ENCODE measurements at places on chromosomes 7 and 10.

- DNase-seq, result no peak
Observed at GRCh38 chr7:128757203-128757602, 18.0 kb downstream of the CALU start.

DNA sequence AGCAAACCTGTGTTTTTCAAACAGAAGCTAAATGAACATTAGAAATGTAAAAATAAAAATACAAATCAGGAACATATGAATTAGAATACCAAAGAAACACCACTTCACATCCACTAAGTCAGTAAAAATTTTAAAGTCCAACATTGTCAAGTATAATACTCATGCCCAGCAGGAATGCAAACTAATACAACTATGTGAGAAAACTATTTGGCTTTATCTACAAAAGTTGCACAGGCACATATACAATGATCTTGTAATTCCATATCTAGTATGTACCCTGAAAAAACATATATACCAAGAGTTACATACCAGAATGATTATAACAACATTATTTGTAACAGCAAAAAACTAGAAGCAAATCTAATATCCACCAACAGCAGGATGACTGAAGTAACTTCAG is 91.1 kb downstream of the RNF32 start:
- no peak for DNase-seq

DNA sequence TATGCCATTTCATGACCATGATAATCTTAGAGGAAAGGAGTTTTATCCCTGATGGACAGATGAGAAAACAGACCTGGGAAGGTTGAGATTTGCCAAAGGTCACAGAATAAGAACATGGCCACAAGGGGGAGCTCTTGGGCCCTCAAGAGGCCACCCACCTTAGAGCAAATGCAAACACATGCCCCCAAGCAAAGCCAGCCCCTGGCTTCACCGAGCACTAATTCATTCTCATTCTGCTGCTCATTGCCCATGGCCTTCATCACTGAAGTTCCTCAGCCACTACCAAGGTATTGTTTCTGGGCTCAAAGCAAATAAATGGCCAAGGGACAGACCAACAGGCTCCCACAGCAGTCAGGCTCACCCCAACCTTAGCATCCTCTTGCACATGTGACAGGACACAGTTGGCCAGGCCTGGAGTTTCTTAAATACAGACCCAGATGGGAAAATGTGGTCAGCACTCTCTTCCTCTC is 44.2 kb downstream of the PDLIM1 start:
- DNase-seq, result peak; percentile 51

GRCh38 chr10:73922007-73922863 is 11.3 kb downstream of the PLAU start:
- peak; percentile 64 for DNase-seq

DNA sequence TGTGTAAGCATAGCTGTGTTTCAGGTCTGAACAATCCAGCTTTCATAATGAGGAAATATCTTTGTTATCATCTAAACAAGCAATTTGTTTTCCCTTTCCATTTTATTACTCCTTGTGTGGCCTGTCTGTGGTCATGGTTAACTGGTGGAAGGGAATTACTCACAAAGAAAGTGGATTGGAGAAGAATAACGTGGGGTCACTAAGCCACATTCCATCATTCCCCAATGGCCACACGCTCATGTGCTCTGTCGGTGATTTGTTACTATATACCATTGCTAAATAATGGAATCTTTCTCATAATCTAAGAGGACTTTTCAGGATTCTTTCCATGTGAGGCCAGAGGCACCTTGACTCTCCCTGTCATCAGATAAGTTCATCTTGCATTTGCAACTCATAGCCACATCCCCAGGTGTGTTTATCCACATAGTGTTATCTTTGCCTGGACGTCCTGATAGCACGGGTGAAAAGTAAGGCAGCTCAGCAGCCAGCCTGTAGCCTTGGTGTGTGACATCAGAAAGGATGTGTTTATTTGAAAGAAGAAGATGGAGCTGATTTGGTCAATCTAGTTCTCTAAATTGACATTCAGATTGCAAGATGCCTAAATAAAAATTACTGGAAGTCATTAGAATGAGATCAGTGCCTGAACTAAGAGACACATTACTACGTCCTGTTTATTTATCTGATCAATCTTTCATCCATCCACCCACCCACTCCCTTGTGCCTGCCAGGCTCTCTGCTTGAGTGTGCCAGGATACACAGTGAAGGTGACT is 128.9 kb downstream of the CELF2 start:
- DNase-seq, result no peak

DNA sequence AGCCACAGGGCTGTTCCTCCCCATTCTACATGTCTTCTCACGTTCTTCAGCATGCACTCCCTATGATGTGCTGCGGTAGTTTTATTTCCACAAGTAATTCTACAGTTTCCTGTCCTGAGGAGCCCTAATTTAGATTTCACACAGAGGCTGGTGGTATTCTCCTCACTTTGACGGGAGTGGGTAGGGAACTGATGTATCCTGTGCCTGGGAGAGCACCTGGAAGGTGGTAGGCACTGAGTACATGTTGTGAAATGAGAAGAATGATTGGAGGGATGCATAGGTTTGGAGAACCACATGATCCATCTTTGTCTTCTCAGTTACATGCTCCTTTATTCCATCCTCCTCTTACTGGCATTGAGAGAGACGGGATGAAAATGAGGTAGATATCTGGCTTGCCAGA is 118.2 kb upstream of the CCDC6 start:
- DNase-seq, result no peak

- no peak for DNase-seq
Observed at GRCh38 chr7:53013925-53014324, 21.5 kb upstream of the POM121L12 start.

DNA sequence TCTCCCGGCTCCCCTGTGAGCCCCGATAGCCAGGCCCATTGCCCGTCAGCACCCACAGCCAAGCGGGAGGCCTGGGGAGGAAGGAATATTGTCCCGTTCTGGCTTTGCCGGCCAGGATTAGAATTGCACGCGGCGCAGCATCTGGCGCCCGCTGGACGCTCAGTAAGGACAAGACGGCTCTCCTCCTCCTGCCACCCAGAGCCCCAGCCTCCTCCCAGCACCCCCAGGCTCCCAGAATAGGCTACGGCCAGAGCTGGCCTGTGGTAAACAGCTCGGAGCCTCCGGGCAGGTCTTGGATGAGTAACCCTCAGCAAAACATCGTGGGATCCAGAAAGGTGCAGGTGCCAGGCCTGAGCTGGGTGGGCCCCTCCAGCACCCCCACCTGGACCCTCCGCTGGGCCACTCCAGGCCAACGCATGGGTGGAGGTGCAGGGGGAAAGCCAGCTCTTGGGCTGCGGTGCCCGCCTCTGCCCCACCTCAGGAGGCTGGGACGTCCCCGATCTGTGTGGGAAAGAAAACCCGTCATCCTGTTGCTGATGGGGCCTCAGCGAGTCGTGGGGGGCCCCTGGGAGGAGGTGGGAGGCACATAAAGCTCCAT is 5.8 kb upstream of the FAM20C start:
- DNase-seq, result no peak

- no peak for DNase-seq
Observed at GRCh38 chr10:82908751-82909150, 1033.8 kb downstream of the NRG3 start.

DNA sequence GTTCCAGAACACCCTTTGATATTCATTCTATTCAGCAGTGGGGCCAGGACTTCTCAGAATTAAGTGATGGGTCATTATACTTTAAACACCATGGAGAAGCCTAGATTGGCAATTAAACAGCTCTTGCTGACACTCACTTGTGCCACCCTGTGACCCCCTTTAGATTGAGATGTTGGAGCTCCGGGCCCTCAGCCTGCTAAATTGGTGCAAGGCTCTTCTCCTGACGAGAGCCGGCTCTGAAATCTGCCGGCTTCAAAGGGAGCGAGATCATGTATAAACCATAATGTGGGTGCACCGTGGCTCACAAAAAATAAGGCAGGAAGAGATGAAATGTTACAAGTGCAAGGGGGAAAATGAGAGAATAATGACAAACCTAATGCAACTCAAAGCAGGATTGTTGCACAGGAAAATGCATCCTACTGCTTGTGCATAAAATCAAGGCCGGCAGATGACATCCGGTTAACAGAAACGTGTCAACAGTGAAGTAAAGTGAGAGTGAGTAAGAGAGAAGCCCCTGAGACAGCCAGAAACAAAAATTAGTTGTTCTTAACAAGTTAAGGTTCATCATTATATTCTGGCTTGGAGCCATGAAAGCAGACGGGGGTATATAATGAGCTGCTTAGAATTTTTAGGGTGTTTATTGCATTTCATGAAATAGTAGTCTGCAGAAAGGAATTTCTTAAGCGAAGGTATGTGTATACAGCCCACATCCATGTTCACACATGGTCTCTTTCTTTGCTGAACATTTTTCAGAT is 198.2 kb downstream of the TCF7L2 start:
- no peak for DNase-seq

DNA sequence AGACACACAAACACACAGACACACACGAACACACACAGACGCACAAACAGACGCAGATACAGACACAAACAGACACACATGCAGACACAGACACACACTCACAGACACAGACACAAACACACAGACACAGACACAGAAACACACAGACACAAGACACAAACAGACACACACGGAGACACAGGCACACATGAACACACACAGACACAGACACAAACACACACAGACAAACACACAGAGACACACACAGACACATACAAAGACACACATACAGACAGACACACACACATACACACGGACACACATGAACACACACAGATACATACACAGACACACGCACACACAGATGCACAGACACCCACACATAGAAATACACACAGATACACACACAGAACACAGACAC is 434.9 kb downstream of the DNAJB6 start:
- DNase-seq, result no peak

DNA sequence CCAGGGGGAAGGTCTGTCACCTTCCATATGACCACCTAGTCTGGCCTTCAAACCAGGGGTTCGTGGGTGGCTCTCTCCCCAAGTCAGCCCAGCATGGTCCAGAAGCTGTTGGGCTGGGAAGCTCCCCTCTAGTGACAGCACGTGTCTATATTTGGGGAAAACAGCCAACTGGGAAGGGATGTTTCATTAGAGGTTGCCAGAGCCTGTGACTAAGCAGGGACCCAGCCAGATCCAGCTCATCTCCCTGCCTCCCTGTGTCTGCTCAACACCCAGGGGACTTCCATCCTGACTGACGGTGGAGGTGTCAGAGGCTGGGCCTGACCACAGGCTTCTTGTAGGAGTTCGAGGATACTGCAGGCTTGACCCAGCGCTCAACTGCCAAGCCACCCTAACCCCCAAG is 10.5 kb downstream of the STYXL1 start:
- no peak for DNase-seq

GRCh38 chr7:50661345-50662040 is 96.3 kb upstream of the DDC start:
- DNase-seq, result peak; percentile 14

GRCh38 chr10:78778444-78779338 is 290.1 kb upstream of the ZMIZ1 start:
- DNase-seq, result no peak

DNA sequence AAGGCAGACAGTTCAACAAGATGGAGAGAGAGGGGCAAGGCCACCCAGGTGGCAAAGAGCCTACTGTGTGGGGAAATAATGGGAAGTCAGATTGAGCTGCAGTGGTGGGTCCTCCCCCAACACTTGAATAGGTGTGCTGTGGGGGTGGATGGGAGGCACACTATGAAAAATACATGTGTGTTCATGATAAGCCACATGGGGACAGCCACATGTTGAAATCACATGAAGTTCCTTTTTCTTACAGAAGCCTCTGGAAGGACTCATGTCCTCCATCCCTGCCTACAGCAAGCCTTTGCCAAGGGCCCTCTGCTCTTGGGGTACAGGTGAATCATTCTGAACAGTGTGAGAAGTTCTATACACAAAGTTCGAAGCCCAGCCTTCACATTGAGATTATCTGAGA is 310.9 kb downstream of the LRMDA start:
- no peak for DNase-seq

DNA sequence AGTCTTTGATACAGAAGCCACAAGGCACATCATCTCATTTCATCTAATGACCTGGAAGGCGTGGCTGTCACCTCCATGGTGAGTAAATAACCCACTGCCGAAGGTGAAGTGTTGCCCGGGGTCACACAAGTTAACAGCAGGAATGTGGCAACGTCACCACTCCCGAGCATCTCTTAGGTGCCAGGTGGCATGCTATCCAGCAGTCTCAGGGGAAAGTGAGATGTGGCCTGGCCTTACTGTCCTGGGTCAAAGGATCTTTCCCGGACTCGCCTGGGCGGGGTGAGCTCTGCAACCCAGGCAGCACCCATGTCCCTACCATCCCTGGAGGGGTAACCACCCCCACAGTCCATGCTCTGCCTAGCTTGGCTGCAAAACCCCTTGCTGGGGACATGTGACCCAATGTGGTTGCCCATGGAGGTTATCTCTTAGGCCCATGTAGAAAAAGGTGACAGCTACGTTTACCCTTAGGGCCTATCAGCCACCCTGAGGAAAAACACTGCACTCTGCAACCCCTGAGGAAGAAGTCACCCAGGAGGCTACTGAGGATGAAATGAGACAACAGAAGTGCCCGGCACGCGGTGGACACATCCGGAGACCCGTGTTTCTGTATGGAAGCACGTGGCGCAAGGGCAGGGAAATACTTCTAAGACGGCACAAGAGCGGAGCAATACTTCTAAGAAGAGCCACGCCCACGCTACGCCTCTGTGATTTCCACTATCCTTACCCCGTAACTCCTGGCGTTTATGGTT is 52.0 kb downstream of the BAIAP2L1 start:
- DNase-seq, result no peak

DNA sequence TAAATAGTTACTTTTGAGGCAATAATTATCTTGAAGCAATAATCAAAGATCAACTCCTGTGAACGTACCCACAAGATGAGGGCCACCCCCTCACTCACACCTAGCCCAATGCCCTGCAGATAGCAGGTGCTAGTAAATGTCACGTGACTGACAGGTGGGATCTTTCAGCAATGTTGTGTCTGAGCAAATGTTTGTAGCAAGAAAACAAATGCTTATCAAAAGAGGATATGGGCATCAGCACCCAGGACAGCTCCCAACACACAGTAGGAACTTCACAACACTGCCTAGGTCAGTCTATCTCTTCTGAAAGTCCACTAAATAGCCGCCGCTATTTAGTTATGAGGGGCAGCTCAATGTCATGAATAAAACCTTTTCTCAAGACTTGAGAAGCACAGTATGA is 120.8 kb upstream of the PDLIM1 start:
- no peak for DNase-seq

DNA sequence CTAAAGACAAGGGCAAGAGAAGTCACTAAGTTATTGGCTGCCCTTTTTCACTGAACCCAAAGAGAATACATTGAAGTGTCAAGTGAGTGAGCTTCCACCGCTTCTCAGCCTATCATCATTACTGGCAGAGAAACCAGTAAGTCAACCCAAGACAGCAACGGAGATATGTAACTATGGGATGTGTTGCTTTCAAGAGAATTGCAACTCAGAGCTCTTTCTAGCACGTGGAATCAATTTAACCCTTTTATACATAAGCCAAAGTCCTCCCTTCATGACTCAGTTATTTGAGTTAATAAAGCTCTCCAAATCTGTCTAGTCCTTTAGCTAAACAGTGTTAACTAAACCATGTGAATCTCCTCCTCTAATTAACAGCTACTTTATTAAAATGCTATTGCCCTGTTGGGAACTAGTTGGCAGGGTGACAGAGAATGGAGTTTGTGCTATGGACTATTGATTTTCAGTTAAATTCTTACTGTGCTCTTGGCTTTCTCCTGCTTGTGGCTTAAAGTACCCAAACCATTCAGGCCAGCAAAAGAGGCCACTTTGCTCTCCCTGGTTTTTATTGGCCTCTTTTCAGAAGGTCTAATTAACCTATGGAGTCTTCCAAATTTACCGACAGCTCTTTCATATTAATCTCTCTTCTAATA is 287.7 kb downstream of the NRG3 start:
- DNase-seq, result no peak
